T-helper 17 cell (primary cell): ENCODE measurements at places on chromosomes 5 and 9. TPM values are rescaled to one million over a fixed set of nuclear protein-coding genes. Genes with fewer than 3 reads are reported as not detected.

FOXD4L5 gene
- total RNA-seq, result 0.13 TPM

C9orf78 gene
- 111 TPM for total RNA-seq

MARCOL gene
- total RNA-seq, result not detected

DNA sequence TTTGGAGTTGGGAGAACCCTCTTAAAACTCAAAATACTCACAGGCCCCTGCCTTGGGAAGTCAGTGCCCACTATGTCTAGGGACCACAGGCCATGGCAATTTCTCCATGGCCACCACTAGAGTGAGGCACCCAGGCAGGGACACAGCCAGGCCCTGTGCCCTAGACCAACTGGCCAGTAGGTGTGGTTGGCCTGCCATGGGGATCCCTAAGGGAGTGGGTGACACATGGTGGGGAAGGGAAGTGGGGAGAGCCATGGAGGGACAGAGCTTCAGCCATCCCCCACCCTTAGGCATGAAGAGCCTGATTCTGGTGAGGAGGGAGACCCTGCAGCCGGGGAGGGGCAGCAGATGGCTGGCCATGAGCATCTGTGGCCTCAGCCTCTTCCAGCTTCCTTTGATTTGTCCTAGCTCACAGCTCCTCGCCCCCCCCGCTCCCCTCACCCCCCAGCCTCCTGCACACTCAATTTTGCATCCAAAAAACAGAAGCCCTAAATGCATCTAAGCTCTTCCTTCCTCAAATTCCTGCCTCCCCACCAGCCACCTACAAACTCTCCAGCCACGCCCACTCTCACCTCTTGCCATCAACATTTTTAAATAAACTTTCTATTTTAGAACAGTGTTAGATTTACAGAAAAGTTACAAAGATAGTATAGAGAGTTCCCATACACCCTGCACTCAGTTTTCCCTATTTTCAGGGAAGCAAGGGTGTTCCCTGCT, 1.6 kb upstream of the DBN1 start:
- H3K36me3 ChIP-seq, result no peaks in the 10 kb centered on the region
